ENCODE measurements at places on chromosomes 16 and 17.

GRCh38 chr17:1275962-1276736 lies 3.3 kb upstream of the TRARG1 start:
- peak; percentile 59 for ATAC-seq

- ATAC-seq: no peak
Measured at GRCh38 chr17:45324336-45324735, 7.5 kb upstream of the MAP3K14 start.

DNA sequence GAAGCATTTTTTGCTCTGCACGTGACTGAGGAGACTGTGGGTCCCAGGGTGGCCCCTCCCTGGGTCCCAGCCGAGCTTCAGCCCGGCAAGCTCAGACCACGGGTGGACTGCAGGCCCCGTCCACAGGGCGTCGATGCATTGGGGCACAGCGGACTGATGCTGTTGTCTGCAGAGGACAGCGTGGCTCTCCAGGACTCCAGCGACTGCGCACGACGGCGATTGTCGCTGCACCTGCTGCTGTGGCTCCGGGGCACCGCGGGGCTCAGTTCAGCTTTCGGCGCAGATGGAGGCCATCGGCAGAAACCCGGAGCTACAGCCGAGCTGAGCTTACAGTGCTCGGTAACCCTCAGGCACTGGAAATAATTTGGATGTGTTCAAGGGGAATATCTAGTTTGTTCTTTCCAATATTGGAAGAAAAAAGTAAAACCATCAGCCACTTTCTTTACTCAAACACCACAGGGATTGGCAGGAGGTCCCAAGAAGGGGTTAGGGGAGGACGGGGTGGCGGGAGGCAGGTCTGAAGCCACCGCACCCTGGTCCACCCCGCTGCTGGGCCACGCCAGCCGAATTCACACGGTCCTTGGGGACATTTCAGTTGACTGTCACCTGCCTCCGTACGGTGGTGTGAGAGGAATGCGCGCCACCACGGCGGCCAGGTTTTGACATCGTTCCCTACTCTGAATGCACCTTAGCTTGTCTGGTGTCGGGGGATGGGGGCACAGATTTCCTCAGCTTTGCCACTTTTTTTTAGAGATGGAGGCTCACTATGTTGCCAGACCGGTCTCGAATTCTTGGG lies 88.7 kb upstream of the RPH3AL start:
- ATAC-seq: no peak

- ATAC-seq: no peak
Measured at GRCh38 chr17:35660902-35661301, 70.5 kb upstream of the RASL10B start.

GRCh38 chr16:15803618-15804017 lies 53.2 kb downstream of the MYH11 start:
- no peak for ATAC-seq

DNA sequence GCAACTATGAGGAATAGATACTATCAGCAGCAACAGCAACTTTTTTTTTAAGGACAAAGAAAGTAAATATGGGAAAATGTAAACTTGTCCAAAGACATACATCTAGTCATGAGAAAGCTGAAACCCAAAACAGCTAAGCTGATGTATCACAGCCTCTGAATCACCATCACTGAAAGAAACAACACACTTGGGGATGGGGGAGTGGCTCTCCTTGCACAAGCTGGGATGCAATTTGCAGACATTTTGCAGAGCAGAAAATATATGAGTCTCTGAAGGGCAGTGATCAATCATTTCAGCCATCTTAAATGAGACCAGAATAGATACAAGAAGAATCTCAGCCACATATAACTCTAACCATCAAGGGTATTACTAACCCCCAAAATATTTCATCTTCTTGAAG lies 79.1 kb downstream of the GRIN2A start:
- peak; percentile 24 for ATAC-seq

All from motor neuron (in vitro differentiated cells).